Sciatic nerve (tissue), 2 donors: ENCODE measurements at places on chromosomes 11 and 22.

- peak; percentile 12 for DNase-seq
These were observed 8.5 kb upstream of the PYGM start for GRCh38 chr11:64768300-64768694.

DNA sequence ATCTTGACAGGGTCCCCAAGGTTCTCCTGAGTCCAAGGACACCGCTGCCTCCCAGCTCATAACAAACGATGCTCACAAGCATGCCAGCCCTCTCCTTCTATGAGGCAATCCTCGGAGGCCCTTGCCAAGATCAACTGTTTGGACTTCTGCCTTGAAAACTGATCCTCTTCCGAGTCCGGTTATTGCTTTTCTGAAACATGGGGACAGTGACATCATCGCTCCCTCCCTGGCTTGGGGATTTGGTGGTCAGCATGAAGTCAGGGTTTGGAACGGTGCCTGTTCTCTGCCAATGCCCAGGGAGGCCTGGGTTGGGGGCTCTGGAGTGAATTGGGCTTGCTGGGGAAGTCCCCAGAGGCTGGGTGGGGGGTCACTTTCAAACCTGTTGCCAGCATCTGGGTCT is 149.3 kb downstream of the FBXO7 start:
- peak; percentile 82 for DNase-seq

DNA sequence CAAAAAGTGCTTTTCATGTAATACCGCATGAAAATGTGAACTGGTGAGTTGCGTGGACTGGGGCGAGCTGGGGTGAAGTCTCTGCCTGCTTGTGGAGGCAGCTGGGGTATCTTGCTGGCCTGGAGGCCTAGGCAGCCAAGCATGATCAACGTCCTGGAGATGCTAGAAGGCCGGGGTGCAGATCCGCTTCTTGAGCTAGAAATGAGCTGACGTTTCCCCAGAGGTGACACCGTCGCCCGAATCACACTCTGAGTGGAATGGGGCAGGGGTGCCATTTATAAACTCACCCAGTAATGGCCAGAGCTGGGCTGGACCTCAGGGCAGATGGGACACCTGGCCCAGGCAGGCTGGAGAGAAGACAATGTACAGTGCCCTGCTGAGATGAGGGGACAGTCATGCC is 1513.0 kb downstream of the TBC1D22A start:
- DNase-seq = no peak

- no peak for DNase-seq
These were observed 258.7 kb upstream of the CCDC90B start for GRCh38 chr11:83544846-83545245.

- no peak for DNase-seq
These were observed 26.3 kb downstream of the FAM118A start for GRCh38 chr22:45335854-45336522.

DNA sequence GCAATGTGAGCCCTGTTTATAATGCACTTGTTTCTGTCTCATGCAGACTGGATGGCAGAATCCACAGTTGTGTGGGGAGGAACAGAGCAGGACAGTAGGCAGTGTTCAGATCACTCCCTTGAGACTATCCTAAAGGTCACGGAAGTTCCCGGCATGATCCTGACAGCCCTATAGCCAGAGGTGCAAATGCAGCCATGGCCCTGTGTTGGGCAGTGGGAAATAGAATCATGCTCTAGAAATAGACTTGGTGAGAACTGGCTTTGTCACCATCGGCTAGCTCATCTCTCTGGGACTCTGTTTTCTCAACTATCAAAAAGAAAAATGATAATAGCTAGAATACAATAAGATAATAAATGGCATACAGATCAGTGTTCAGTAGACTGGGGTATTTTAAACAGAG is 123.2 kb downstream of the FEZ1 start:
- no peak for DNase-seq

DNA sequence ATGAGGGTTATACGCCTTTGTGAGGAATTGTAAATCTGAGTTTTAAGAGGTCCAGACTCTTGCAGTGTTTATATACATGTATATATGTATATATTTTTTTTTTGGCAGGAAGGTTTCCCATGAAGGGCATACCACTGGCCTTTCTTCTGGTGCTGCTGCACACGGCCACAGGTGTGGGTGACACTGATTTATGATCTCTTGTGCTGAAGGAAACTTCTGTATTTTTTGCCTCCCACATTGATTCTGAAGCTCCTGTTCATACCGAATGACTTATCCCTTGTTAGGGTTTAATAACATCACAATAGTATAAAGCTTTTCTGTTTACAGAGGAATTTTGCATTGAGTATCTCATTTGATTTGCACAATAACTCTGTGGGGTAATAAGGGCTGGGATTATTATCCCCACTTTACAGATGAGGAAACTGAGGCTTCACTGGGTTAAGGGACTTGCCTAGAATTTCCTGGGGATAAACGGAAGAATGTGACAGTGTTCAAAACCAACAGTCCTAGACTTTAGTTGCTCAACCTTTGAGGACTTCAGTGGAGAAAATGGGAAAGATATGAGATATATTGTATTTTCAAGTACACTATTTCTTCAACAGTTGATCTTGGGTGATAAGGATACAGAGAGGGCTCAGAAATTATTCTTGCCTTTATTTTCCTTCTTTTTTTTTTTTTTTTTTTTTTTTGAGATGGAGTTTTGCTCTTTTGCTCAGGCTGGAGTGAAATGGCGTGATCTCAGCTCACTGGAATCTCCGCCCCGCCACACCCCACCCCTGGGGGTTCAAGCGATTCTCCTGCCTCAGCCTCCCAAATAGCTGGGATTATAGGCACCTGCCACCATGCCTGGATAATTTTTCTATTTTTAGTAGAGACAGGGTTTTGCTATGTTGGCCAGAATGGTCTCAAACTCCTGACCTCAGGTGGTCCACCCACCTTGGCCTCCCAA is 70.1 kb downstream of the MICAL2 start:
- no peak for DNase-seq

DNA sequence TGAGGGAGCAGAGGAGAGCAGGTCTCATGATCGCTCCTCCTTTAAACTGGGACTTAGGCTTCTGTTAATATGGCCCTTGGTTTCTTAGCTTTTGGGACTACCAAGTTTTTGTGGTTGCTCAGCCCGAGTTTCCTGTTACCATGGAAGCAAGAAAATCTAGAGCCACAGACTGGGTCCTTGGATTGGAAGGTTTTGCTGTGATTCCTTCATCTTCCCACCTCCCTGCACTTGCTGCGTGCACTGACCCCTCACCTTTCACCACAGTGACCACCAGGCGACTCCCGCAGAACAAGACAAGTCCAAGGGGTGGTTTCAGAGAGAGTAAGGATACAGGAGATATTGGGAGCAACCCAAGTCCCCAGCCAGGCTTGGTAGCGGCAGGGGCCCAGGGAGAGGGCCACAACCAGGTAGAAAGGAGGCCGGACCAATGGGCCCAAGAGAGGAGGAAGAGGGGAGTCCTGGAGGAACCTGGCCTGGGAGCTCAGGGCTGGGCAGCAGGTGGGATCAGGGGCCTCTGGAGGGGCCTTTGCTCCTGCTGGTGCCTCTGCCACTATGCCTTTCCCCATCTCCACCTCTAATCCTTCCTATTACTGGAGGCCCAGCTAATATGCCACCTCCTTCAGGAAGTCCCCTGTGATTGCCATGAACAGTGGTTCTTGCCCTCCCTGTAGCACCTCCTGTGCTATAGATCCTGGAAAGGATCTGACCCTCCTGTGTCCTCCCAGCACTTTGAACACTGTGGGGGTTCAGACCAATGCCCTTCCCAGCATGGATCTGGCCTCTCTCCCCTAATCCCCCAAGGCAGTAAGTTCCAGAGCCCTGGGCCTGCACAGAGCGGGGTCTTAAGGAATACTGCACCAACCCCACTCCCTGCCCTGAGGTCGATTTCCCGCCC is 21.2 kb downstream of the CSF2RB start:
- no peak for DNase-seq
